Fibroblast of mammary gland (primary cell): ENCODE measurements at places on chromosomes 7 and 10.

DNA sequence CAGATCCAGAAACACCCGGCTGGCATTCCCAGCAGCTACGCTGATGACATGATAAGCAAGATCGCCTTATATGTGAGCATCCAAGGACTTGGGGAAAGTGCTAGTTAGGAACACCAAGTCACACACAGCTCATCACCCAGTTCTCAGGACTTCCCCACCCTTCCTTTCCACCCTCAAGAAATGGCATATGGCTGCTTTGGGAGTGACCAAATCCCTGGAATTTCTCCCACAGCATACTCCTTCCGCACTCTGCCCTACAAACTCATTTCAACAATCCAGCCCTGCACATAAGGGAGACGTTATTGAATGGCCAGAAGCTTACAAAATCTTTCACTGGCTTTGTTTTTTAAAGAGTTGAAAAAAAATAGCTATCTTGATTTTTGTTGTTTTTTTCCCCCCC, 4.2 kb downstream of the ITIH5 start:
- peak; percentile 2 for DNase-seq

DNA sequence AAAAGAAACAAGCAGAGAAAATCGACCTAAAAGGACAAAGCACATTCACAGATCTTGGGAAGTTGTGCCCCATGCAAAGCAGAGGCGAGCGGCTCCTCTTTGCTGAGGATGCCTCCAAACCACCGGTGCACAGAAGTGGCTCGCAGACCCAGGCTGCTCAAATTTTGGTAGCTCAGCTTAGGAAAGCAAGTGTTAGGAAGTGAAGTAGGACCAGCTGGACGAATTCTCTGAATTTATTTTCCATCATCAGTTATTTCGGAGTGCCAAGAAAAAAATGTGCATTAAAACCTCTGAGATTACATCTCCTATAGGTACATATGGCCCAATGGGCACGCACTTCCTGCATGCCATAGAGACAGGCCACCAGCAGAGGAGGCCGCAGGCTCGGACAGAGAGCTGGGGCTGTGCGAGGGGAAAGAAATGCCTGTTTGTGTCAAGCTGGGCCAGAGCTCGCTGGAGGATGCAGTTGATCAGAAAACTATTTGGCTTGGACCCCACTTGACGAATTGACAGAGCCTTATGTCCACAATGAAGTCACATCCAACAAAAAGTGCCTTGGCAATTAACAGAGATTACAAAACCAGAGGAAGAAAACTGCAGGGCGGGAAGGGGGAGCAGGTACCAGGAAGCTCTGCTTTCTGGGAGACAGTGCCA, 122.3 kb upstream of the LYZL2 start:
- DNase-seq: peak; percentile 85

- DNase-seq: no peak
These were observed 2.3 kb upstream of the INSYN2A start for GRCh38 chr10:127198721-127199120.

GRCh38 chr7:7709291-7709690, 9.1 kb downstream of the RPA3 start:
- DNase-seq: no peak

DNA sequence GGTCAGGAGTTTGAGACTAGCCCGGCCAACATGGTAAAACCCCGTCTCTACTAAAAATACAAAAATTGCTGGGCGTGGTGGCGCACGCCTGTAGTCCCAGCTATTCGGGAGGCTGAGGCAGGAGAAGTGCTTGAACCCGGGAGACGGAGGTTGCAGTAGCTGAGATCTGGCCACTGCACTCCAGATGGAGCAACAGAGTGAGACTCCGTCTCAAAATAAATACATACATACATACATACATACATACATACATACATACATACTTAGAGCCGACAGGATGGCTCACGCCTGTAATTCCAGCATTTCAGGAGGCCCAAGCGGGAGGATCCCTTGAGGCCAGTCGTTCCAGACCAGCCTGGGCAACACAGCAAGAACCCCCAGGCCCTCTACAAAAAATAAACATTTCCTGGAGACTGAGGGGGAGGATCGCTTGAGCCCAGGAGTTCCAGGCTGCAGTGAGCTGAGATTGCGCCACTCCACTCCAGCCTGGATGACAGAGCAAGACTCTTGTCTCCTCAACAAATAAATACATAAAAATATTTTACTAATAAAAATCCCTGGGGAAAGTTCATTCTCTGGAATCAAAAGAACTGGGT, 90.9 kb upstream of the TNRC18 start:
- peak; percentile 26 for DNase-seq

GRCh38 chr7:132464740-132465139, 111.5 kb downstream of the PLXNA4 start:
- peak; percentile 38 for DNase-seq

DNA sequence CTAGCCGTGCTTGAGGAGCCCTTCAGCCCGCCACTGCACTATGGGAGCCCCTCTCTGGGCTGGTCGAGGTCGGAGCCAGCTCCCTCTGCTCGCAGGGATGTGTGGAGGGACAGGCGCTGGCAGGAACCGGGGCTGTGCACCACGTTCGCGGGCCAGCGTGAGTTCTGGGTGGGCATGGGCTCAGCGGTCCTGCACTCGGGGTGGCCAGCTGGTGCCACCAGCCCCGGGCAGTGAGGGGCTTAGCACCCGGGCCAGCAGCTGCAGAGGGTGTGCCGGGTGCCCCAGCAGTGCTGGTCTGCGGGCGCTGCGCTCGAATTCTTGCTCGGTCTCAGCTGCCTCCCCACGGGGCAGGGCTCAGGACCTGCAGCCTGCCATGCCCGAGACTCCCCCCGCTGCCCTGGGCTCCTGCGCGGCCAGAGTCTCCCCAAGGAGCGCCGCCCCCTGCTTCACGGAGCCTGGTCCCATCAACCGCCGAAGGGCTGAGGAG, 90.8 kb upstream of the NRG3 start:
- no peak for DNase-seq

DNA sequence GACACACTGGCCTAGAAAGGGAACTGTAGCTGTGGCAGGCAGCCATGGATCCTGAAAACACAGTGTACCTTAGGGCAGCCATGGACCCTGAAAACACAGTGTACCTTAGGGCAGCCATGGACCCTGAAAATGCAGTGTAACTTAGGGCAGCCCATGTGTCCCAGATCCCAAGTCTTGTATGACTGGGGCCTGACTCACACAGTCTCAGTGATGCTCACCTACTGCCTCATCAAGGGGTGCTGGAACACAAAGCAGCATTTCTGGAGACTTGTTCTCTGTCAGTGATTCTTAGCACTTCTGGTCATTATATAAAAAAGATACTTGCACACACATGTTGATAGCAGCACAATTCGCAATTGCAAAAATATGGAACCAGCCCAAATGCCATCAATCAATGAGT, 70.2 kb upstream of the LAMB4 start:
- DNase-seq: peak; percentile 77

- peak; percentile 19 for DNase-seq
These were observed 303.3 kb downstream of the IPMK start for GRCh38 chr10:57964351-57964750.

DNA sequence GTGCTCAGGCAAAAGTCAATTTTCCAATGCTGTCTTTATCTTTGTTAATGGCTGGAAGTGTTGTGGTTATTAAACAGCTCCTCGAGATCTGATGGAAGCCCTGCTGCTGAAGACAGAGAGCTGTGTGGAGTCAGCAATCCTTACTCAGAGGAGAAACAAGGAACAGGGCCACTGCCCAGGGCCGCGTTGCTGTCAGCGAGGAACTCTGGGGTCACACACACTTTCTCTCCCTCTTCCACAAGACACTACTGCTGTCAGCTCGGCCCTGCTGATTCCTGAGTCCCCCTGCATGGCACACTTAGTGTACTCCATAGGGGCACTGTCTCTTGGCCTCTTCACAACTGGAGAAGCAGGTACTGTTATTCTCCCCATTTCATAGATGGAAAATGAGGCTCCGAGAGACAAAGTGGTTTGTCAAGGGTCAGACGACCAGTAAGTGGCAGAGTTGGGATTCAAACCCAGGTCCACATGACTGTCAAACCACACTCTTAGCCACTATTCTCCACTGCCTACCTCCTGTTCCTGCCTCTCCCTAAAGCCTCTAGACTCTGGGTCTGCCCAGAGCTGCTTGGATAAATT, 29.3 kb upstream of the PDCD4 start:
- DNase-seq: no peak

DNA sequence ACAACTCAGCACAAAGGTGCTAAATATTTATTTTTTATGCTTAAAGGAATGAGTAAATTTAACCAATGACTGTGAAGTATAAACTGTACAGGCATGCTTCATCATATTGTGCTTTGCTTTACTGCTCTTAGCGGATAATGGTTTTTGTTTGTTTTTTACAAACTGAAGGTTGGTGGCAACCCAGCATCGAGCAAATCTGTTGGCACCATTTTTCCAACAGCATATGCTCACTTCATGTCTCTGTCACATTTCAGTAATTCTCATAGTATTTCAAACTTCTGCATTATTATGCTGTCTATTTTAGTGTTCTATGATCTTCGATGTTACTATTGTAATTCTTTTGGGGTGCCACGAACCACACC, 22.8 kb downstream of the BRAF start:
- no peak for DNase-seq

DNA sequence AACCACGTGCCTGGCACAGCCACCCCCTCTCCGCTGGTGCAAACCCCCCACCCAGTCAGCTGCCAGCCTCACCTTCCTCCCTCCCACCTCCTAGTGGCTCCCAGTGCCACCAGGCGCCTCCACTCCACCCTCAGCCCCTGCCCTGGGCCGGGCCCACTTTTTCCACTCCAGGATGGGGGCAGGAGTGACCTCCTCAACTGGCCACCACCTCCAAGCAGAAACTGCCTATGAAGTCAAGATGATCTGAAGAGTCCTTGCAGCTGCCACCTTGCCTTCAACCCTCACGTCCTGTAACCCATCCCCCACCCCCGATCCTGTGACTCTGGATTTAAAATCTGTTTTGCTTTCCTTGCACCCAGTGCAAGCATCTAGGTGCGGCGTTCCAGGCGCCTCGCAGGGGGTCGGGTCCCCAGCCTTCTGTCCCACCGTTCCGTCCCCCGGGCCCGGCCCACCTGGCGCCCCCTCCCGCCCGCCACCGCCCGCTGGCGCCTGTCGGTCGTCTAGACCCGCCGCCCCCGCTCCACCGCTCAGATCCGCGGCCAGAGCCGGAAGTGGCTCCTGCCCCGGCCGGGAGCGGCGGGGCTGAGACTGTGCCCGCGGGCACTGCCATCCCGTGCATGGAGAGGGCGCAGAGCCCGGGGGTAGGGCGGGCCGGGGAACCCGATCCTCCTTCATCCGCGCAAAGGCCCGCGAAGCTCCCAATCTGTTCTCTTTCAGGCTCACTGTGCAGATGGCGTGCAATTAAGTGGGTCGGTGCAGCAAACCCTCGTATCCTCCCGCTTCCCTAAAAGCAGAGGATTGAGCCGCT, 51.2 kb upstream of the GTF2I start:
- DNase-seq: no peak

GRCh38 chr7:50779427-50779826, 3.3 kb downstream of the GRB10 start:
- no peak for DNase-seq

- no peak for DNase-seq
These were observed 46.1 kb downstream of the OGDH start for GRCh38 chr7:44652535-44652934.

- no peak for DNase-seq
These were observed 7.5 kb upstream of the FAM131B start for GRCh38 chr7:143369678-143370651.

GRCh38 chr7:156196649-156197048, 384.4 kb upstream of the SHH start:
- DNase-seq: no peak

DNA sequence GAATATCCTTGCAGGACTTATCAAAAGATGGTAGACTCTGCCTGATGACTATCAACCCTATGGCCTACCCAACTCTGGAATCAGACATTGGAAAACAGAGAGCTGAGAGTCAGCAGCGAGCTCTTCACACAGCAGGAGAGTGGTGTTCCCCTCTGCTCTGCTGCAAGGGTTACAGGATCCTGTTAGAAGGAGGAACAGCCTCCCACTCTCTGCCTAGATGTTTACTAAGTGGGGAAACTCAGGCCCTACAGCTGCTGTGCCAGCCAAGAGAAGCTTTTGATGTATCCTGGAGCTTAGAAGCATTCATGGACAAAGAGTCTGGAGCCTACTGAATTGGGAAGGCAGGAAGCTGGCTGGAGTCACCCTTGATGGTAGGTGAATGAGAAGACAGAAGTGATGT, 104.6 kb downstream of the ABLIM1 start:
- no peak for DNase-seq

DNA sequence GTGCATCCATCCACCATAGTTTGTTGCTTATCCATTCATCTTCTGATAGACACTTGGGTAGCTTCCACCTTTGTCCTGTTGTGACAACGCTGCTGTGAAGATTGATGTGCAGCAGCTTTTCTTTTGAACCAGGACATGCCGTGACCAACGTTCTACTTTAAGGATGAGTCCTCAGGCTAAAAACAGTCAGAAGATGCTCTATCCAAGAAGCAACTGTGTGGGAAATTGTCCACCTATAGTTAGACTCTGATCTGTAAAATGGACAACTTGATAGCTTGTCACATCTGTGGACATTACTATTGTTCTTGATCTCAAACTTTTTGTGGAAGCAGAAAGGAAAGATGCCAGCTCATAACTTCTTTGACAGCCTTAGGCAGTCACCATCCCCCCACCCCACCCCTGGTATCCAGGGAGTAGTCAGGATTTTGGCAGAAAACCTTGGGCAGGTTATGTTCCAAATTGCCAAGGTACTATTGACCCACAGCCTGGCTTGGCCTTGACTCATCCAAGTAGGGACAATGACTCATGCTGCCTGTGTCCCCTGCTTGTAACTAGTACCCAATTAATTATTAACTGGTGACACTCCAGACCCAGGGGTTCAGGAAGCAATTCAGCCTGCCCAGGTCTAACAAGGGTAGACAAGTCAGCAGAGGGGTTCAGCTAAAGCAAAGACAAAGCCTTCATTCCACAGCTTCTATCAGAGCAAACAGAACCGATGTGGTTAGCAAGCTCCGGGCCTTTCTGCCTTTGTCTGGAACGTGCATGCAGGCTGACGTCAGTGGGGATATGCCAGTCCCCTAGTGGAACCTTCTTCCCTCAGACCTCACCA, 99.6 kb upstream of the ANLN start:
- peak; percentile 8 for DNase-seq

- peak; percentile 18 for DNase-seq
These were observed 93.8 kb downstream of the INPP5A start for GRCh38 chr10:132631338-132631735.

- no peak for DNase-seq
These were observed 356.3 kb downstream of the DNAJB6 start for GRCh38 chr7:157693071-157693520.

DNA sequence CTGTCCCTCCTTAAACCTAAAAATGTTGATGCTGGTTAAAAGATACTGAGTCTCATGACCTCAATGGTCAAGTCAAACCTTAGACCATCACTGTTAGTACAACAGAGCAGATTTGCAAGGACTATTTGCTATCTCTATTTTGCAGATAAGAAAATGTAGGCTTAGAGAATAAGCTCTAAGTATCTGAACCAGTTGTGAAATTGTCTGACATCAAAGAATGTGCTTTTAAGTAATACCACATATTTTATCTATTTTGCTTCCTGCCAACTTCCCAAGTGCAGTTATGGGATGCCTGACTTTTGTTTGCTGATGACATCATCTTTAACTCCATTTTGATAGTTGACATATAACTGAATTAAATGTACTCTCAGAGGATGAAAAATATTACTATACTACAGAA, 83.6 kb upstream of the TMEM106B start:
- DNase-seq: no peak

- DNase-seq: no peak
These were observed 8.8 kb upstream of the ZNF248 start for GRCh38 chr10:37865957-37866803.

GRCh38 chr7:89761173-89761572, 393.1 kb upstream of the STEAP1 start:
- no peak for DNase-seq

- DNase-seq: peak; percentile 77
These were observed 51.8 kb upstream of the FAM133B start for GRCh38 chr7:92641921-92642511.

GRCh38 chr10:22655312-22655981, 58.9 kb downstream of the PIP4K2A start:
- peak; percentile 88 for DNase-seq
